ENCODE measurements at places on chromosomes 5 and 9.
A peak's percentile ranks its signal among the peaks of the same experiment; 100 is the strongest.

- no peak for DNase-seq
These were observed 105.5 kb downstream of the TLR4 start for GRCh38 chr9:117809751-117810150.

DNA sequence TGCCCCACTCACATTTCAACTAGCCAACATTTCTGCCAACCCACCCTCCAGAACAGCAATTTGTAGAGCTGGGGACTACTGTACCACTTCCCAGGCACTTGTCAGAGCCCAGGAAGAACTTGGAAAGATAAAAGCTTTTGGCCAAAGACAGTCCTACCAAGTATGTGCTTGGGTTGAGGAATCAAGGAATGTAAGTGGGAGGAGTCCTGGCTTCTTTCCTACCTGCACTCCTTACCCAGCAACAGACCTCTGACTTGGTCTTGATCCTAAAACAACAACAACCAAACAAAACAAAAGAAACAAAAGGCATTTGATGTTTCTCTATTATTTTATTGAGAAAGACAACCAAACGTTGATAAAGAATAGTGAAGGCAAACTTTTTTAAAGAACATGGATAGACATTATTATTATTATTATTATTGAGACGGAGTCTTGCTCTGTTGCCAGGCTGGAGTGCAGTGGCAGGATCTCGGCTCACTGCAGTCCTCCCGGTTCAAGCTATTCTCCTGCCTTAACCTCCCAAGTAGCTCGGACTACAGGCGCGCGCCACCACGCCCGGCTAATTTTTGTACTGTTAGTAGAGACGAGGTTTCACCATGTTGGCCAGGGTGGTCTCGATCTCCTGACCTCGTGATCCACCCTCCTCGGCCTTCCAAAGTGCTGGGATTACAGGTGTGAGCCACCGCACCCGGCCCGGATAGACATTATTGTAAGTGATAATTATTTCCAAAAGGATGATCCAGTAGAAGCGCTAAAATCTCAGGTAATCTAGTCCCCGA lies 33.5 kb downstream of the ANXA2R start:
- DNase-seq = no peak

DNA sequence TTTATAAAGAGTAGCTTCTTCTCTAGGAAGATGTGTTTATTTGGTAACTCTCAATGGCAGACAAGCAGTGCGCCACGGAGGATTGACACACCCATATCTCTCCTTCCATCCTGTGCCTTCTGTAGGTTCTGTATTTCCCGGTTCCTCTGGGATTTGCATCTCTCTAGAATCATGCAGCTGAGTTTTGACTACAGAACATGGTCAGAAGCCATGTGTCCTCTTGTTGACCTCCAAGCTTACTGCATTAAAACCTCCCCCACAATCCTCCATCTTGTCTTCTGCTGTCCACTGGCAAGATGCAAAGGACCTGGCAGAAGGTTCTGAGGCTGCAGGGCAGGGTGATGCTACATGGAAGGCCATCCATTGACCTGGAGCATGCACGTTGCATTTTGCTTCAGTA lies 482.0 kb downstream of the DMRT2 start:
- no peak for DNase-seq

DNA sequence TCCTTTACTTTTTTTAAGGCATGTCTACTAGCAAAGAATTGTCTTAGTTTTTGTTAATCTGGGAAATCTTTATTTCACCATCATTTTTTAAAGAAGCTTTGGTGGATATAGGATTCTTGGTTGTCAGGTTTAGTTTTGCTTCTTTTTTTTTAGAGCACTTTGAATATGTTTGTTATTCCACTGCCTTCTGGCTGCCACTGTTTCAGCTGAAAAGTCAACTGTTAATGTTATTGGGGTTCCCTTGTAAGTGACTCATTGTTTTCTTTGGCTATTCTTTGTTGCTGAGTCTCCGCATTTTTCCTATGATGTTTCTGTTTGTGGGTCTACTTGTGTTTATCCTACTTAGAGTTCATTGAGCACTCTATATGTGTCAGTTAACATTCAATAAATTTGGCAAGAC lies 44.4 kb downstream of the PHAX start:
- DNase-seq = no peak

- DNase-seq = no peak
These were observed 10.6 kb upstream of the TMEM38B start for GRCh38 chr9:105683688-105684275.

- DNase-seq = no peak
These were observed 304.0 kb downstream of the NR2F1-AS1 start for GRCh38 chr5:93277051-93277450.

DNA sequence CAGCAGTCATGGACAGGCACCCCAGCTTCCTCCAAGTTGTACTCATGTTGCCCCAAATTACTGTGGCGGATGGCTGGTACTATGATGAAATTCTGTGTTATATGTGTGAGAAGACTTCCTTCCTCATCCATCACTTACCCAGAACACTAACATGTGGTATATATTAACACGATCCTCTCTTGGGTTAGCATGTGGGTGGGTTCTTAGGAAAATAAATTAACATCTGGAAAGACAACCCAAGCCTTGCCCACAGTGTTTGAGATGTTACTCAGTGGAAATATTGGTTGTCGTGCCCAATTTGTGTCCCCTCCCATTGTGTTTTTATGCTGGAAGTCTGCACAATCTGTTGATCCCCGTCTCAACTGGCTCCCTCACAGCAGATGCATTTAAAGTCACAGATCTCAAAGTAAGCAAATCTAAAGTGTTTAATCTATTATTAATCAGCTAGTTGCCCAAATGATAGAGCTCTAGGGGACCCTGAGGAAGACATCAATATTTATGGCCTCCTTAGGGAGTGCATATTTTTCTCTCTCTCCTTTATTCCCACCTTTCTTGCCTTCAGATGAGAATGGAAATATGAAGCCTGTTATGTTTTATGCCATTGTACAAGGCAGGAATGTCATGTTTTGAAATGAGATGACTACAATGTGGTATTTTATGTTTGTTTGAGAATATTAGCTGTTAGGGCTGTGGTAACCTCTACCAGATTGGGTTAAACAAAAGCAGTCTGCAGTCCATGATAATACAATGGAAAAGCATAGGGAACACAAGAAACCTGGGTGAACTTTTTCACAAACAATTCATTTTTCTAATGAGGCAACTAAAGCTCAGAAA lies 93.9 kb downstream of the GRIA1 start:
- no peak for DNase-seq

- DNase-seq = no peak
These were observed 25.1 kb downstream of the NANS start for GRCh38 chr9:98081477-98082219.

- no peak for DNase-seq
These were observed 79.2 kb upstream of the PANK3 start for GRCh38 chr5:168658394-168658793.

GRCh38 chr9:79371301-79371700 lies 200.5 kb upstream of the TLE4 start:
- no peak for DNase-seq

DNA sequence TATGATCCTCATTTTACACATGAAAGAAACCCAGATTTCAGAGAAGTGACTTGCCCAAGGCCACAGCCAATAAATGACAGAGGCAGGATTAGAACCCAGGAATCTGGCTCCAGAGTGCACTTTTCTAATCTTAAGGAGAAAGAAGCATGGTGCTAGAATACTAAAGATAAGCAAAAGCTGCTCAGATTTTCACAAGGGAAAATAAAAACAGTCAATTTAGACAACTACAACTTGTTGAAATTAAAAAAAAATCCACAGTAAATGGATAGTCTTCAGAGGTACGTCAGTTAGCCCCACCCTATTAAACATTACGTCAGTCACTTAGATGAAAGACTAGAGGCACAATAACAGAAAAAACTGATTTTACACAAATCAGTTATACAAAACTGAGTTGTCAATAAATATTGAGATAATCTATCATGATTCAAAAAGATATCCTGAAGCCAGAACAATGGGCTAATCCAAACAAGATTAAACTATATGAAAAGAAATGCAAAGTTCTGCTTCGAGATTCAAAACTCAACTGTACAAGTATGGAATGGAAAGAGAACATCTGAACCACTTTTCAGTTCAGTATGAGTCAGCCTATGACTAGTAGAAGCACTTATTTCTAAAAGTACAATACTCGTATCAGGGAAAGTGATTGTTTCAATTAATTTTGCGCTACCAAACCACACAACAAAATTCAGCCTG lies 9.3 kb downstream of the TMEM245 start:
- DNase-seq = no peak

- DNase-seq = no peak
These were observed 34.1 kb downstream of the NEK6 start for GRCh38 chr9:124291801-124292396.

- no peak for DNase-seq
These were observed 490.8 kb upstream of the ST8SIA4 start for GRCh38 chr5:101393795-101394450.

DNA sequence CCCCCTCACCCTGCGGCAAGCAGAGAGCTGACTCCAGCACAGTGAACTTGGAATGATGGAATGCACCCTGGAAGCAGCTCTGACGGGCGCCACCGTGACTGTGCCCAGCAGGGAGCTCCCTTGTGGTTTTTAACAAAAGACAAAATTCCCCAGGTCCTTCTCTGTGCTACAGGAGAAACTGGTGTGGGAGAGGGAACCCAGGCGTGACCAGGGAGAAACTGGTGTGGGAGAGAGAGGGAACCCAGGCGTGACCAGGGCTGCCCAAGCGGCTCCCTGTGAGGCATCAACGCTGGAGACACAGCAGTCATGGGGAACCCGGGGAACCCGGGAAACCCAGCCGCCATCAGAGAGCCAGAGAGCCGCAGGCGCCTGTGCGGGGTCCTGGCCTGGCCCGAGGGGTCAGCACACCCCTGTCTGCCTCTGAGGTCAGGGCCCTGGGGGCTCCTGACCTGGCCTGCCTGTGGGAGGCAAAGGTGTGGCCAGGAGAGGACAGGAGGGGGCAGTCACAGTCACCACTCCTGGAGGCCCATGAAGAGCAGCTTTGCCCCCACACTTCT lies 3.1 kb upstream of the AHRR start:
- peak; percentile 20 for DNase-seq

DNA sequence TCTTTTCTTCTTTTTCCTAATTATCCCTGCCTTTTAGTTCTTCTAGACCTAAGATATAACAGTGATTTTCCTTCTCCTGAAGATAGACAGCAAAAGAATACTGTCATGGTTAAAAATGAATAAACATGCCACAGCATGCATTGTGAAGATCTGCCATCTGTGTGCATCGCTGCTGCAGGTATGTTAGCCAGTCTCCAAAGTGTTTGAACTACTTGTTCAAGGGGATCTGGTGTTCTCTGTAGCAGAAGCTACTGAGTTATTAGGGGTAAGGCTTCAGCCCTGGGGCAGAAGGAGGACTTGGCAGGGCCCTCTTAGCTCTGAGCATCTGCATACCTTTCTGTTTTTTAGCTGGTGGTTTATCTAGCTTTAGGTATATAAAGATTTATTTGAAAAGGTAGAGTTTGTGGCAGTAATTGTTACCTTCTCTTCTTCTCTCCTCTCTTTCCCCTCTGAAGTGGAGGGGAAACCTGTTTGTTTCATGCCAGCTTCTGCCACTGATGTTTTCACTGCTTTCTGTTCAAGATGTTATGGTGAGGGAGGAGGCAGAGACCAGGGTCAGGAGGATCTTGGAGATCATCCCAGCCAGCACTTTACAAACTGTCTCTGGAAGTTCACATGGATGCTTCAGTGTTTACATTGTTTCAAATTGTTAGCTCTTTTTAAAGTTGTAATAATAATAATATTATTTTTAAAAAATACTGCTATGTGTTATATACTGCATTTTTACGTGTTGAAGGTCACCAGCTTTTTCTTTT lies 25.2 kb downstream of the GALNT10 start:
- DNase-seq = no peak

- DNase-seq = no peak
These were observed 76.9 kb downstream of the SYK start for GRCh38 chr9:90878562-90878961.

- DNase-seq = no peak
These were observed 2.0 kb downstream of the ADCY2 start for GRCh38 chr5:7397937-7398336.

DNA sequence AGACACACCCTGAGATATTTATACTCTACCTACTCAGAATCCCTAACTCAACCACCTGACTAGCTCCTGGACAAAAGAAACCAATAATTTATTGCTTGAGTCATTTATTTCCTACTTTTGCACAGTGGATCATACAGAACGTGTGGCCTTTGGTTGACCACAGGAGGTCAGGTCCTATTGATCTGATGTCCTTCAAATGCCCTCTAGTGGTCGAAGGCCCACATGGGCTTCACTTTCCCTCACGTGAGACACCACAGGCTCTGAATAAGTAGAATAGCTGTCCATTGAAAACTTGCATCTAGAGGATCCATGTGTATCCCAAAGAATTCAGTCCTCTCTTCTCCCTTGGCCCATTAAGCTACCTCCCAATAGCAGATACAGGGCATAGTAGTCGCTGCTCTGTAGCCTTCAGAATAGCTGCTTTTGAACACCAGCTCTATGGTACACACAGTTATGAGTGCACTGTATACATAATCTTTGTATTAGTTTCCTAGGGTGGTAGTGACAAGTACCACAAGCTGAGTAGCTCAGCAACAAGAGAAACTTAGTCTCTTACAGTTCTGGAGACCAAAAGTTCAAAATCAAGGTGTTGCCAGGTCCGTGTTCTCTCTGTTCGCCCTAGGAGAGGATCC lies 177.6 kb upstream of the SMARCA2 start:
- peak; percentile 90 for DNase-seq

- DNase-seq = no peak
These were observed 47.4 kb downstream of the UBAP2 start for GRCh38 chr9:34001298-34001697.

DNA sequence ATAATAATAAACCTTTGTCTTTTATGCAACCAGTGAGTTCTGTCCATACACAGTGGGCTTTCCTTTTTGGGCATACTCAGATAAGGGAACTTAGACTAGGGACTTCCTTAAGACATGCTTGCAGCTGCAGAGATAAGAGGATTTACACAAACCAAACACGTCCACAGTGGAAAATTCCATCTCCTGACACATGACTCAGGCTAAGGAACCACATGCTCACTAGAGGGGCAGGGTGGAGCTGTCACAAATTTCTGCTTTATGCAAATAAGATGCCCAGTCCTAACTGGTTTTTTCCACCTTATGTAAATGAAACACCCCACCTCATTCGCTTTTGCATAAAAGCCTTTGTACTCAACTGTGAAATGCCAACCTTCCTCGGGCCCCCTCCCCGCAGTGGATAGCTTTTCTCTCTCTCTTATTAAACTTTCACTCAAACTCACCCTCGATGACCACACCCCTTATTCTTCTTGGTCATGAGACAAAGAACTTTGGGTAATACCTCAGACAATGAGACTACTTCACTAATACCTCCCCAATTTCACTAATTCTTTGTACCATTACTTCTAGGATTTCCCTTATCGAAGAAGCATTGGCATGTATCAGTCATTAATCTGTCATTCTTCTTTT lies 170.3 kb upstream of the FTMT start:
- peak; percentile 11 for DNase-seq

GRCh38 chr9:83066771-83067170 lies 3.8 kb upstream of the RASEF start:
- no peak for DNase-seq

DNA sequence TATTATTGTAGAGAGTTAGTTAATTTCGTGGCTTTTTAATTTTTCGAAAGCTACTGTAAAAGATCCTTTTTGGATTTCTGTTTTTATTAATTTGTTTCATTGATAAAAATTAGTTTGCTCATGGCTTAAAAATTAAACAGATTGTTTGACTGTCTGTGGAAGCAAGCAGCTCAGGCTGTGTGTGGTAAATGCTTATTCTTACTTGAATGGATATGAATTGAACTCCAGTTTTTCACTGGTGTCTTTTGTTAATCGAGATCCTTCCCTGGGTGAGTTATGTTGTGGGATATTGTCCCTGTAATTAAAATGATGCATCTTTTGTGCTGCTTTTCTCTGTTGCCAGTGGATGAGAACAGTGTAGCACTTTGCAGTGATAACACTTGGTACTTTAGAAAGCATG lies 75.3 kb downstream of the PIK3R1 start:
- DNase-seq = no peak
